ENCODE measurements at places on chromosomes 3 and 15.

DNA sequence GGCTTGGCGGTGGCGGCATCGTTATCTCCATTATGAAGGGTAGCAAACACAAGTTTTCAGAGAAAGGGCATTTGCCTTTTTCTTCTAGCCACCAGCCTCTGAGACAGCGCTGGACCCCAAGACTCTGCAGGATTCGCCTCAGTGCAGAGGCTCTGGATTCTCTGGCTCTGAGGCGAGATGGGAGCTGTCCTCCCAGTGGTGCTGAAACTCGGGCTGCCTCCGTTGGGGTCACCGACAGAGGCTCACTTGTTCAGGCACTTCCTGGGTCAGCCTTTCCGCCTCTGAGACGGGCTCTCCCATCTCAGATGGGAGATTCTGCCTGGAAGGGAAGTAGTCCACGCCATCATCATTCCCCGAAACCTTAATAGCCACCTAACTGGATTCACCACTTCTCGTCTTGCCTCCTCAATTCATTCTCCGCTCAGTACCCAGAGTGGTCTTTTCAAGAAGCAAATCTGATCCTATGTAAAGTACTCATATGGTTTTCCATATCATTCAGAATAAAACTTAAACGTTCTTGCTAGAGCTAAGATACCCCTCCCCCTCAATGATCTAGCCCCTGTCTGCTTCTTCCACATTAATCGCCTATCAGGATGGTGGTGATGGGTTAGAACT is 76.9 kb downstream of the RHCG start:
- no peak for DNase-seq

GRCh38 chr3:142595951-142596725 is at the start of gene PLS1:
TSS of gene PLS1 (plus strand) at chr3:142596393. CDS start at chr3:142664238, 67,845 bp downstream.
- DNase-seq: peak; percentile 69

- DNase-seq: no peak
Measured at GRCh38 chr3:20250786-20251185, 64.8 kb upstream of the SGO1 start.

DNA sequence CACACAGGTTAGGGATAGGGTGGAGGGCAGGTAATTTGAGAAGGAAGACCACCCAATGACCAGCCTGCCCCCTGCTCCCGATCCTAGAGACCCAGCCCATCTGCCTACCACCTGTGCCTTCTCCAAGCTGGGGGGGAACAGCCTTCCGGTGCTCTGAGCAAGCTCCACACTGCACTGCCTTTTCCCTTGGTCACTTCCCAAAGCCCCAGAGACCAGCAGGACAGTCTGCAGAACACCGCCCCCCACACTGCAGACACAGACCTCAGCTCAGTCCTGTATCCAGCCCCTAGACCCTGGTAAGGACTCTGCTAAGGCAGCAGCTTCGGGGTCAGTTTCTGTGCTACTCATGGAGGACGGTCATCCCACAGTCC is 156.9 kb downstream of the MEGF11 start:
- no peak for DNase-seq

GRCh38 chr15:37625576-37625975 is 308.9 kb upstream of the TMCO5A start:
- no peak for DNase-seq

DNA sequence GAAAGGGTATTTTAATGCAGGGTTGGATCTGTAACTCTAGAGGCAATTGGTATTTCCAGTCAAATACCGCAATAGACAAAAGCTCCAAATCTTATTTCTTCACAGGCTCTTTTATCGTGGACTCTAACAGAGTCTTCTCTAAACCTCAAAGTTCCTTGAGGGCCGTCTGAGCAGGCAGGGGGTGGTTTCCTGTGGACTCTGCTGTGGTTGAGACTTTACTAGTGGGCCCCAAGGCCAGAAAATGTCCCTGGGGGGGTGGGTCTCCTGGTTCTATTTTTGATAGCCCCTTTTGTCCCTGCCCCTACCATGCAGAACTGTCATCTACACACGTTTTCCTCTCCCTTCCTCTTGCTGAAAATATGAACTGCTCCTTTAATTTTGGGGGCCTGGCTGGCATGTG is 80.1 kb downstream of the ASB7 start:
- no peak for DNase-seq

- no peak for DNase-seq
Measured at GRCh38 chr3:58085616-58086015, 77.4 kb downstream of the FLNB start.

GRCh38 chr3:26989037-26989436 is 366.5 kb downstream of the LRRC3B start:
- DNase-seq: no peak

- DNase-seq: no peak
Measured at GRCh38 chr3:32937331-32937730, 14.1 kb upstream of the CCR4 start.

Measured in T-helper 22 cell (primary cell).